Activated gamma-delta T cell treated with anti-CD3 and anti-CD28 coated beads, Interleukin-2, amount 50 U/mL, for 16 hours (primary cell): ENCODE measurements at places on chromosomes 4 and X.

- DNase-seq, result no peak
These were observed 27.6 kb downstream of the TBC1D14 start for GRCh38 chr4:6937201-6937600.

DNA sequence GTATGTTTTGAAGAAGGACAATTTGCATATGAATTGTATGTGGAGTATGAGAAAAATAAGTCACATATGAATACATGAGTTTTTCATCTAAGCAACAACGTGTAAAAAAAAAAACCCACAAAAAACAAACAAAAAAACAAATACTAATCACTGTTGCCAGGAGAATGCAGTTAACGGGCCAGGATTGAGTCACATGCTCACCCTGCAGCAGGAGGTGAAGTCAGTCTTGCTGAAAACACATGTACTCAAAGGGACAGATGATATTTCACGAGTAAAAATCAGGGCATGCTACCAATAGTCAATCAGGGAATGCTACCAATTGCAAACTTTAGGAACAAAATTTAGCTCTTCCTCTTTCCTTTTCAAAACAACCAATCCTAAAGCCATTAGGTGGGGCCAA lies 10.4 kb upstream of the DCLK2 start:
- no peak for DNase-seq

DNA sequence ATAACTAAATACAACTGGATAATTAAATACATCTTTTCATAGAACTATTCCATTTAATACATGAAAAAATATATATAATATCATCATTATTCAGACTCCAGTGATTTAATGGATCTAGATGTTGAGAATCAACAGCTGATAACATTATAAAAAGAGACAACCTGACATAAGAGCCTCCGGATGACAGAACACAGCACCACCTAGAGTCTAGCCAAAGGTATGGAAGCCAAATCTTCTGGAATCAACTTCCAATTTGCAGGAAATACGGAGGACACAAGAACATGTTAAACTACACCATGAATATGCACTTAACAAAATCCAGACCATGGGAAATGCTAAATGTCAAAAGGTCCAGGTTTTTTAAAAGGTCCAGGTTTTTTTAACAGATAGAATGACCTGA lies 55.0 kb downstream of the LRBA start:
- DNase-seq, result no peak

GRCh38 chr4:37224854-37225253 lies 19.7 kb upstream of the NWD2 start:
- DNase-seq, result no peak

DNA sequence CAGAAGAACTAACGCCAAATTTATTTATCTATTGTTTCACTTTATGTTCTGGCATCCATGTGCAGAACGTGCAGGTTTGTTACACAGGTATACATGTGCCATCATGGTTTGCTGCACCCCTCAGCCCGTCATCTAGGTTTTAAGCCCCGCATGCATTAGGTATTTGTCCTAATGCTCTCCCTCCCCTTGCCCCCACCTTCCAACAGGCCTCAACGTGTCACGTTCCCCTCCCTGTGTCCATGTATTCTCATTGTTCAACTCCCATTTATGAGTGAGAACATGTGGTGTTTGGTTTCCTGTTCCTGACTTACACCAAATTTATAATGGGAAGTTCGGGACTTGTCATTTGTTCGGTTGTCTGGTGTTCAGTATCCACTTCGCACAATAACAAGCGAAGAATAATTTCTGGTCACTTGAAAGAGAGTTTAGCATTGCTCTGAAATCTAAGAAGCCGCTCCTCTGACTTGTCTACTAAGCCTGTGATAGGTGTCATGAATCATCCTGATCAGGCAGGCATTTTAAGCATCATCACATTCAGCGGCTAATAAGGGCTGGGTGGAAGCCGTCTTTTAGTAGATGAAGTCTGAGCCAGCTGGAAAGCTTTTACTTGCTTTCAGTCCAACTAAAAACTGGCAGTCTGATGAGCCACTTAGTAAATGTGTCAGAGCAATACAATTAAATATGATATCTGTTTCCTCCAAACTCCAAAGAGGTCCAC lies 1065.7 kb upstream of the PABPC4L start:
- DNase-seq, result no peak

DNA sequence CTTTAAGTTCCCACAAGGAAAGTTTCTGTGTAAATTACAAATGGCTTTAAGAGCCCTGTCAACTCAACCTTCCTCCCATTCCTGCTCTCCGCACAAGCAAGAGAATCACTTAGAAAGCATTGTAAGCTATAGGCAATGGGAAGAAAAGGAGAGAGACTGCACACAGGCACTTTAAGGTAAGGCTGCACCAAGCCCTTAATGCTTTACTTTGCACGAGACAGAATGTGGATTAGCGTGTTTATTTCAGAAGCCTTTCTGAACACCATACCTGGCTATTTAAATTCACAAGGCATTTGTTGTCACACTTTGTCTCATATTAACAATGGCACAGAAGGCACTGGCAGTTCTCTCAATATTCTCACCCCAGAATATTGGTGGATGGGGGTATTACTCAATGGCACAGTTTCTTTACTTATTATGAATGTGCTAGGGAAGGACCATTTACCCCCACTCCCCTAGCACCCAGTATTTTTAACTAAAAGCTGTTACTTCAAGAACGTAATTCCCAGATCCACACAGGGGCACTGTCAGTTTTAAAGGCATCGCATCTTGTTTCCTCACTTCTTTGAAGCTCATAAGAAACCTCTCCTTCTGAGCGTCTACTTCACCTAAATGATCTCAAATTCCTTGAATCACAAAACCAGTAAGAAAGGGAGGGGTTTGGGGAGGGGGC lies 150.0 kb downstream of the MAML3 start:
- DNase-seq, result no peak
